ENCODE measurements at places on chromosomes 12 and 14.
A peak's percentile ranks its signal among the peaks of the same experiment; 100 is the strongest.

- DNase-seq = no peak
Measured at GRCh38 chr14:65208548-65208947, 106.2 kb upstream of the MAX start.

DNA sequence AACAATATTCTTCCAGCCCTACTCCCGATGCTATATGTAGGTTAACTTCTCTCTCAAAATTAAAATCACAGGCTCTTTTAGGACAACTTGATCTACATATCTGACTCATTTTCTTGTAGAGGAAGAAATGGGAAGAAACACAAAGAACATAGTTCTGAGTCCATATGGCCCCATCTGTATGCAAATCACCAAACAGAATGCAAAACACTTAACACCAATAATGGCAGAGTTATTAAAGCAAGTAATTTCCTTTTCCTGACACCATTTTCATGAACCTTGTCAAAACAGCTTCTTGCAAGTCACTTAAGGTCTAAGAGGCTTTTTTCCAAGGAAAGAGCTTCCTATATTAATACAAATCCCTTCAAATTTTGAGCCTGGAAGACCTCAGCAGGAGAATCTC, 300.4 kb upstream of the CLEC14A start:
- no peak for DNase-seq

DNA sequence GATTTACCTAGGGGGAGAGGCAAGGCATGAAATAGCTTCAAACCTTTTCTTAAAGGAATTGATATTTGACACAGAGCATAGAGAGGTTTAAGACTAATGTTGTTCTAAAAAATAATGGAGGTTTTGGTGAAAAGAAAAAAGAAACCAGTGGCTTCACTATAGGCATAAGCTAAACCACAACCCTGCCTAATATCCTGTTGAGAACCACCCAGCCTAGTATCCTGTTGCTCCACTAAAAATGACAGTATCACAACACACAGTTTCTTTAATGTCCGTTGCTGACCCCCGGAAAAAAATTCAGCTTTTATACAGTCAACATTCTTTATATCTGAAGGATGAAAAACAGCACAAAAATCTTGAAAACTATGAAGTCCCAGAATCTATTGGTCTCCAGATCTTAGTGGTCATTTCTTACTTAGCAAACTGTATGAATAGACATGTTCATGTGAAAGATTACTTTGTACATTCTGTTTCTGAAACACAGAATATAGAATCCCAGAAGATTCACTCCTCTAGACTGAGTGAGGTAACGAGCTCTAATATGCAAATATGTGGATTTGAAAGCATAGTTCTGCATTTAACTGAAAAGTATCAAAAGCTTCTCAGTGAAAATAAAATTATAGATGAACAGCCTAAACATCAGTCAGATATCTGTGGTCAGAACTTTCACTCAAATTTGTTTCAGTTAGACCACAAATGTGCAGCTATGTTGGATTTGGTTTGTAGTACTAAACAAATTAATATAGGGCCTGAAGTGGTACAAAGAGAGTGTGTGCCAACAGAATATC, 40.5 kb downstream of the GALC start:
- no peak for DNase-seq

DNA sequence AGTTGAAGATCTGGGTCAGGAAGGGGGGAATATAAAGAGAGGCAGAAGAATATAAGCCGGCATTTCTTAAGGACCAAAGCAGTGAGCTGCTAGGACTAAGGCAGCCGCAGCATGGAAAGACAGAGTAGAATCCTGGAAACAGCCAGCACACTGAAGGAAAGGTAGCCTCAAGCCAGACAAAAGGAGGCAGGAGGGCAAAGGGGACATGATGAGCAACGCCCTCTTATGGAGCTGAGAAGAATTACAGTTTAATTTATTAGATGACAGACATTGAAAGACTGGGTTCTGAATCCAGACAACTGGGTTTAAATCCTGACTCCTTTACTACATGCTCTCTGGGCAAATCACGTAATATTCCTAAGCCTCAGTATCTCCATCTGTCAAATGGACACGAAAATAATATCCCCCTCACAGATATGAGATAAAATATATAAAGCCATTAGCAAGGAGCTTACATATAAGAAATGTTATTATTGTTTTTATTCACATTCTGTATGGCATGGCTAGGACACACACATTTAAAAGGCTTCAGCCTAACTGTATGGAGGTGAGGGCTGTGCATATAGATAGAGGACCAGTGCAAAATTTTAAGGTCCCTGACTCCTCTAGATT, 8.1 kb upstream of the PCED1B start:
- no peak for DNase-seq

DNA sequence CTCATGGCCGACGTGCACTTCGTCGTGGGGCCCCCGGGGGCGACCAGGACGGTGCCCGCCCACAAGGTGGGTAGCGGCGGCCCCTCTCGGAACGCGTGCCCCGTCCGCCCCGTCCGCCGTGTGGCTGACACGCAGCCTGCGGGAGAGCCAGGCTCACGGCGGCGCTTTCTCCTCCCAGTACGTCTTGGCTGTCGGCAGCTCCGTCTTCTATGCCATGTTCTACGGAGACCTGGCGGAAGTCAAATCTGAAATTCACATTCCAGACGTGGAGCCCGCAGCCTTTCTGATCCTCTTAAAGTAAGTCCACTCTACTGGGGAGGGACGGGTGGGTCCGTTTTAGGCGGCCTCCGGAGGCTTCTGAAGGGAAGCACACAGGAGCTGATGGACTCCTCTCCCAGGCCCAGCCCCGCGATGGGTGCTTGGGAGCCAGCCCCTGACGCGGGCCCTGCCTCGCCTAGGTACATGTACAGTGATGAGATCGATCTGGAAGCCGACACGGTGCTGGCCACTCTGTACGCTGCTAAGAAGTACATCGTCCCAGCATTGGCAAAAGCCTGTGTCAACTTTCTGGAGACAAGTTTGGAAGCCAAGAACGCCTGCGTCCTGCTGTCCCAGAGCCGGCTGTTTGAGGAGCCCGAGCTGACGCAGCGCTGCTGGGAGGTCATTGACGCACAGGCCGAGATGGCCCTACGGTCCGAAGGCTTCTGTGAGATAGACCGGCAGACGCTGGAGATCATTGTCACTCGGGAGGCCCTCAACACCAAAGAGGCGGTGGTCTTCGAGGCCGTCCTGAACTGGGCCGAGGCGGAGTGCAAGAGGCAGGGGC, 1.1 kb downstream of the BTBD6 start:
- no peak for DNase-seq

DNA sequence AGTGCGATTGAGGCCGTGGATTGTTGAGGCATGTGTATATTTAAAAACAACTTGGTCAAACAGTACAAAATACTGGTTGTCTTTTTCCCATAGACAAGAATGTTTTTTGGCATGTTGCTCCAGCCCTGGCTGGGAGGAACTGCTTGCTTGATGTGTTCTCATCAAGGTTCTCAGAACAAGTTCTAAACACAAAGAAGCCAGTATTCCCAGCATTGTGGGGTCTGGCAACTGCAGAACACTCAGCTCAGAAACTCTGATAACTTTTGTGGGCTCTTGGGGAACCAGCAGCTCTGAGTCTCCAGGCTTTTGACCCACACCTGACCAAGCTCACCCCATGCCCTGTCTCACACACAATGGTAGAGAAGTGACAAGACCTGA, 27.1 kb upstream of the DICER1 start:
- peak; percentile 52 for DNase-seq

DNA sequence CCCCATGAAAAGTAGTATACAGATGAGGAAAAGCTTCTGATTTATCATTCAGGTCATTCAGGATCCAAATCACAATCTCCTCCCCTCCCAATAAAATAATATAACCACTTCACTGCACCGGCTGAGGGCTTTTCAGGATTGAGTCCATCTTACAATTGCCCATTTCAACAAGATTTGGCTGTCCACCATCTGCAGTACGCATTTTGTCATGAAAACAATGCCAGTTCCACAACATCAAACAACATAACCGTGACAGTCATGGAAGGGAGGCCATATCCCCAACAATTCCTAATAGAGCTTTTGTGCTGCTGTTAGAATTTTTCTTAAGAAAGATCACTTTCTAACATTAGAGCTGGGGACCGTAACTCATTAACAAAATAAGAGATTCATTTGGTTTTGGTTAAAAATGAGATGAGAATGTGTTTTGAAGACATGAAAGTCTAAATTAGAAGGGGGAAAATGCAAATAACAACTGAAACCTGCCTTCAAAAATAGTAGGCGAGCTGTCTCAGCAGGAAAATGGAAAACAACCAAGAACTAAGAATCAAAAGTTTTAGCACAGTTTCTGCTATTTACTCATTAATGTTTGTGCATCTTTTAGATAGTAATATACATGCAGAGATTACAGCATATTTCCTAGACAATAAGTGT, 38.3 kb upstream of the TMTC2 start:
- no peak for DNase-seq

- DNase-seq = no peak
Measured at GRCh38 chr14:56933446-56933845, 123.2 kb upstream of the OTX2 start.

GRCh38 chr14:86333493-86333892, 803.5 kb downstream of the FLRT2 start:
- no peak for DNase-seq

DNA sequence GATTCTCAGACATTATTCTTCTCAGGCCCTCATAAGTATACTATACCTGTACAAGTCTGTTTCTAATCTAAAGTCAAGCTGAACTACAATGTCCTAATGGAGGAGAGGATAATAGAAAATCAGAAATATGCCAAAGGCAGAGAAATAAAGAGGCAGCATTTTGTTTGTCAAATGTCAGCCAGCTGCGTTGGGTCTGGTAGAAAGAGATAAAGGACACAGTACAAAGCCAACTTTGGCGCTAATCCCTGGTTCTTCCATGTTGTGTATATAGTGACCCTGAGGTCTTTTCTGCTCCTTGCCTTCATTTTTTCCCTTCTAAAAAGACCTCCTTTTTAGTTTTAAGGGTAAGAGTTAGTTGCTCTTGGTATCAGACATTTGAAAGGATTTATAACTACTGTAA, 103.1 kb downstream of the PRICKLE1 start:
- DNase-seq = no peak

GRCh38 chr12:59046763-59047534, 126.6 kb upstream of the LRIG3 start:
- DNase-seq = no peak

GRCh38 chr14:23612354-23612732, 23.8 kb upstream of the DHRS2 start:
- no peak for DNase-seq

- DNase-seq = no peak
Measured at GRCh38 chr14:95811813-95812212, 64.8 kb upstream of the TUNAR start.

DNA sequence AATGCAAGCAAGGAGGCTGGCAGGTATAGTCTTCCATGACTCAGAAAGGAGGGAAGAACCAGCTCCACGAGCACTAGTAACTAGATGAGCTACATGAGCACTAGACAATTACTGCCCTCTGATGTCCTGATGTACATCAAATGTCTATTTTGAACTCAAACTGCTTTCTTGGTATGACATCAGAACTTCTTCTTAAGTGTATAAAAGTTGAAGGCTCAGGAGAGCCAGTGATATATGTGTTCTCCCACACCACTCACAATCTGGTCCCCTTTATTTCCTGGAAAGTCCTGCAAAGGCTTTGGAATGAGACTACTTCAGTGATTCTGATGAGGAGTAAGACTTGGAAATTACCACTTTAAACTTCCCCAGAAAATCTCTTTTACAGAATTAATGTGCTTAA, 18.5 kb upstream of the DHRS7 start:
- no peak for DNase-seq

DNA sequence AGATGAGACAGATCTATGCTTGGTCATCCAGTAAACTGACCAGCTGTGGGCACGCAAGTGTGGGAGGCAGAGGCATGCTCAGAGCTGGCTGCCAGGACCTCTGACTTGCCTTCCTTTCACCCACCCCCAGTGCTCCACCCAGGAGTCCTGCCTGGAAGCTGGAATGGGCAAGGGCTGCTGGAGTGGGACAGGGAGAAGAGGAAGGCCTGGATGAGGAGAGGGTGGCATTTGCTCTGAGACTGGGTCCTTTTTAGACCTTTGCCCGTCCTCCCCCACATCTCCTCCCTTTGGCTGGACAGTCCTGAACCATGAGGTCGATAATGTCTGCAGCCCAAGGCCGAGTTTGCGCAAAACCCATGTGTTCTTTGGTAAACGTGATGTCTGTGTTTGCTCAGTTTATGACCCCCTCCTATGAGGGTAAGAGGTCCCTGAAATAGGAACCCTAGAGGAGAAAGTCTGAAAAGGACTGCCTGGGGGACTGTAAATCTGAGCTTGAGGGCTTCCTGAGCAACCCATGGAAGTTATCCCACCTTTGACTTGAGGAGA, 3.8 kb upstream of the INHBE start:
- no peak for DNase-seq

DNA sequence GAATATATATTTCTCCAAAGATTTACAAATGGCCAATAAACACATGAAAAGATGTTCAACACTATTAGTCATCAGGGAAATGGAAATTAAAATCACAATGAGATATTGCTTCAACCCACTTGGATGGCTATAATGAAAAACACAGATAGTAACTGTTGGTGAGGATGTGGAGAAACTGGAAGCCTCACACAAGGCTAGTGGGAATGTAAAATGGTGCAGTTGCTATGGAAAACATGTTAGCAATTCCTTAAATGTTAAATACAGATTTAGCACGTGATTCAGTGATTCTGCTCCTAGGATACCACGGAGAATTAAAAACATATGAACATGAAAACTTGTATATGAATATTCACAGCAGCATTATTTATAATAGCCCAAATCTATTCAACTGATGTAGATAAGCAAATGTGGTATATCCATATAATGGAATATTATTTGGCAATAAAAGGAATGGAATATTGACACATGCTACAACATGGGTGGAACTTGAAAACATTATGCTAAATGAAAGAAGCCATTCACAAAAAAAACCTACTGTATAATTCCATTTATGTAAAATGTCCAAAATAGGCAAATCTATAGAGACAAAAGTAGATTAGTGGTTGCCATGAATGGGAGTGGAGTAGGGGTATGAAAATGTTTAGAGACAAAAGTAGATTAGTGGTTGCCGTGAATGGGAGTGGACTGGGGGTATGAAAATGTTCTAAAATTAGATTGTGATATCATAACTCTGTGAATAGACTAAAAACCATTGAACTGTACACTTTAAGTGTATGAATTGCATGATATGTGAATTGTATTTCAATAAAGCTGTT, 227.1 kb upstream of the DDHD1 start:
- DNase-seq = no peak

DNA sequence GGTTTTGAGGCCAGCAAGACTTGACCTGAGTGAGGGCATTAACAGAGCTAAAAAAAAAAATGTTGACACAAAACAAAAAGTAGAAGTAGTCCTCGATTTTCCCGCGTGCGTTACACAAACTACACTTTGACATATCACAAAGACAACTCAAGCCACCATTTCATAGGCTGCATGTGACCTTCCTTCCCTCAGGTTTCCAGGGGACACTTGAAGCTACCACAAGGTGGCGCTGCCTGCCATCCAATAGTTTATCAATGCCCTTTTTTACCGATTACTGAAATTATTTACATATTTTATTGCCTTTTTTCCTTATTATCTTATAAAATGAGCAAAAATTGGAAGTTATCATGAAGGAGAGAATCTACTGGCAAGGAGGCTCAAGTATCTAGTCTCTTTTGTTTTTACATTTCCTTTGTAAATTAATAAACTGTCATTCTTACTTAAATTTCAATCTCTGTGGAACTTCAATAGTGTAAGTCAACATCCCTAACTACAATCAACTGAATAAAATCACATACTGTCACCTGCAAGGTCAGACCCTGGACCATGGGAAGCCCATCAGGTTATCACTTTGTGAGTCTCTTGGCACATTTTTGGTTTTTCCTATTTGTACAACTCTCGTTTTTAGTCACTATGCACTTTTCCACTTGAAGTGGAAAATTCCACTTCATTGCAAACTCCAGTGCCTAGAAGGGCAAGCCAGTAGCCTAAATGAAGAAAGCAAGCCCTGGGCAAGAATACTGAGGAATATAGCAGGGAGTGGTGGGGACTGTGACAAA, 84.6 kb upstream of the CPSF6 start:
- peak; percentile 54 for DNase-seq
